ENCODE measurements at places on chromosomes 12 and 14. TPM values are rescaled to one million over a fixed set of nuclear protein-coding genes. Genes with fewer than 3 reads are reported as not detected.

ERP27 gene
- 4.5 TPM for total RNA-seq

GLT1D1 gene
- 0.64 TPM for total RNA-seq

KRT79 gene
- 0.32 TPM for total RNA-seq

WIF1 gene
- 0.20 TPM for total RNA-seq

CLEC7A gene
- total RNA-seq, result 22.3 TPM

B3GNT4 gene
- total RNA-seq, result 2.0 TPM

TTLL5 gene
- total RNA-seq, result 30.9 TPM

OTUB2 gene
- total RNA-seq, result 5.5 TPM
